ENCODE measurements at places on chromosomes 5 and 9. TPM values are rescaled to one million over a fixed set of nuclear protein-coding genes. Genes with fewer than 3 reads are reported as not detected.

DNA sequence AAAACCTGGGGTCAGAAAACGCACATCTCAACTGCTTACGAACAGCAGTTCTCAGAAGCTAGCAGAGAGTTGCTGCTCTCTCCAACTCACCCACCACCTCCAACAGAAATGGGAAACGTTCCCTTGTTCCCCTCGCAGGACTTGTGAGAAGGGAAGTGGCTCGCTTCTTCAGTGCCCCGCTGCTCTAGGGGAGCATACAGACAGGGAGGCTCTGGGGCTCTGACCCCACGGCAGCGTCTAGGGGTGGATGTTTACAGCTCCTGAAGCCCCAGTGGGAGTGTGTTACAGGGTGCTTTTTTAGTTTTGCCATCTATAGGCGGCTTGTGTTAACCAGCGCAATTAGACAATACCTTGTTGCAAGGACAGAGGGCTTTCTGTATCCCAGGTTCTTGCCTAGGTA is 267.7 kb upstream of the ACTBL2 start:
- DNase-seq = no peak

DNA sequence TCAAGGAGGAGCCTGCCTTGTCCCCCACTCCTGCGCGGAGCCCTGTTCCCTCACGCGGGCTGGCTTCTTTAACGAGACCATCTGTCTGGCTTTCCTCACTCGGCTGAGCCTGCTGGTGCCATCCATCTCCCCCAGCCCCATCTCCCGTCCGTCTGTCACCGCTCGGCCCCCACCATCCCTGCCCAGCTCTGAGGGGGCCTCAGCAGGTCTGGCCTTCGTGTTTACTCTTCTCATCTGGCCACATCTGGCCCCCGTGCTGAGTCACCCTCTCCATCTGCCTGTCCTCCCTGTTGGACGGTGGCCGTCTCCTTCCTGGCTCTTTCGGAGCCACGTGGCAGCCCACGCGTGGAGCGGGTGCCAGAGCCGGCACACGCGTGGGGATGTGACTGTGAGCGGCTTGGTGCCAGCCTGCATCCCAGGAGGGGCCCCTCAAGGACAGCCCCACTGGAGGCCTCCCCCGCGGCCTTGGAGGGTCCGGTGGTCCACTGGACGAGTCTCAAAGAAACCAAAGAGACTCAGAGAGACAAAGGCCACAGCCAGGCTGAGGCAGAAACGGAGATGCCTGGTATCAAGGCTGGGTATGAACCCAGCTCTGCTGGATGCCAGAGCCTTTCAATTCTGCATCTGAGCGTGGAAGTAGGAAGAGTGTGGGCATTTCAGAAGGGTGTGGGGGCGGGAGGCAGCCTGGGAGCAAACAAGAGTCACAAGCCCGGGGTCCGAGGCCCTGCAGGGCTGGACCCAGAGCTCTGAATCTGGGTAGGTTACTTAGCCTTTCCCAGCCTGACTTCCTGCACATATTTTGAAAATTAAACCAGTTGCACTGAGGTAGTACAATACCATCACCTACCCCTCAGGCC is 76.7 kb upstream of the UNC5A start:
- no peak for DNase-seq

GRCh38 chr5:131379723-131380122 is 115.9 kb downstream of the CDC42SE2 start:
- peak; percentile 11 for DNase-seq

- DNase-seq = no peak
These were observed 115.7 kb downstream of the WNK2 start for GRCh38 chr9:93299418-93300174.

- no peak for DNase-seq
These were observed 2.3 kb upstream of the ARHGAP26 start for GRCh38 chr5:142767911-142768310.

DNA sequence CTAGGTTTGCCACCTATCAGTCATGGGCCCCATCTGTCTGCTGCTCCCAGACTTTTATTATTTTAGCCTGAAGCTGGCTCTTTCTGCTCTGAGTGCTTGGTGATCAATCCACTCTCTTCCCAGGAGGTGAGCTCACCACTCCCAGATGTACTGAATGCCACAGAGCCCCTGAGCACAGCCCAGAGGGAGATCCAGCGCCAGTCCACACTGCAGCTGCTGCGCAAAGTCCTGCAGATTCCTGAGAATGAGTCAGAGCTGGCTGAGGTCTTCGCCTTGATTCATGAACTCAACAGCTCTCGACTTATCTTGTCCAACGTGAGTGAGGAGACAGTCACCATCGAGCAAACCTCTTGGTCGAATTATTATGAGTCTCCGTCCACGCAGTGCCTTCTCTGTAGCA is 36.0 kb downstream of the HMGXB3 start:
- DNase-seq = peak; percentile 74

GRCh38 chr5:131825404-131826013 is 28.7 kb upstream of the FNIP1 start:
- DNase-seq = no peak

- no peak for DNase-seq
These were observed 77.0 kb upstream of the LRRTM2 start for GRCh38 chr5:138951986-138952735.

- no peak for DNase-seq
These were observed 10.0 kb downstream of the ENC1 start for GRCh38 chr5:74630453-74631066.

DNA sequence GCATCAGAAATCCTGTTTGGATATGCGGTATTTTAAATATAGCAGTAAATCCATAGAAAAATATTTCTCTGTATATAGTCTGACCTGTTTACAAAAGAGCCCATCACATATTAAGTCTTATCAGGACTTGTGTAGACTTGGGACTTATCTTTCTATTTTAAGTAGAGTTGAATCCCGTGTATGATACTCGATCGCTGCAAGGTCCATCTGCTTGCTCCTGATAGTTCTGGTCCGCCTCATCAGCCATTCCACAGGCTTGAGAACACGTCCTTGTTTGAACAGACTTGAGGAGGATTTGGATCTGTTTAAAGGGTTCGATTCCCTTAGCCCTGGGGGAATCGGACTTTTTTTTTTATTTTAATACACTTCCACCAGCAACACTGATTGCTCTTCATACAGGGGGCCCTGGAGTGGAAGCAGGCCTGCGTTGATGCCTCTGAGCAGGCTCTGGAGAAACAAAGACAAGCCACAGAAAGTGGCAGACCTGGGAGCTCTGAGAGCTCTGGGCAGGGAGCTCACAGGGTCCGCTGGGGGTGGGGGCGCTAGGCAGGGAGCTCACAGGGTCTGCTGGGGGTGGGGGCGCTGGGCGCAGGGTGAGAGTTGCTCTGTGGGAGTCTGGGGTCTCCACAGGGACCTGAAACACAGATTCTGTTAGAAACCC is 112.2 kb downstream of the MVB12B start:
- no peak for DNase-seq

- DNase-seq = no peak
These were observed 908.7 kb upstream of the CDH9 start for GRCh38 chr5:27947088-27947487.

GRCh38 chr5:71939452-71940230 is 167.6 kb upstream of the MAP1B start:
- no peak for DNase-seq

DNA sequence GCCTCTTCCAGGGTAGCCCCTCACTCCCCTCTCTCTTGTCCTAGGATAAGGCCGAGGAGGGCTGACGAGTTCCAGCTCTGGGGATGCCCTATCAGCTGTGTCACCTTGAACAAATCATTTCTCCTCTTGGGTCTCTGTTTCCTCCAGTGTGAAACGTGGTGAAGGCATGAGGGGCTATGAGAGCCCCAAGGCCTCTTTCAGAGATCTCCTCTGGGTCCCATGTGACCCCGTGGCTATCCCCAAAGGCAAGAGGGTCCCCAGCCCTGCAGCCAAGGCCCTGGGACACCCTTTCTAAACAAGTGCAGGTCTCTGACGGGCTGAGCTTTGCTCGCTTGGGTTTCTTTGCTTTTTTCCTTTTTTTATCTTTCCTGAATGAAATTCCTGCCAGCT is 25.5 kb upstream of the SPTLC1 start:
- DNase-seq = no peak

DNA sequence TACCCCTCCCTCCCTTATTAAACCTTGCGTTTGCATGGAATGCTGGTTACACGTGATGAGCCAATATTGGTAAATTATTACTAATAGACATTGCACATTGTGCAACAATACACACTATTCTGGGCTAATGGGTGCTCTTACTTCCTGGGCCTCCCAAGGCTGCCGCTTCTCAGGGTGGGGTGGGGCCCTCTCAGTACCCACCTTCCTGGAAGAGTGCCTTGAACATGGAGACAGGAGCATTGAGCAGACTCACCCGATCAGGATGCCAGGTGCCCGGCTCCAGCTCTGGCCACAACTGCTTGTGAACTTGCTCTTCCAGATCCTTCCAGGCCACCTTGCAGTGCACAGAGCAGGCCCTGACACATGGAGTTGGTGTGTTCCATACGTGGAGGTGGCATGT is 24.7 kb upstream of the CEP72 start:
- no peak for DNase-seq

- DNase-seq = no peak
These were observed 143.3 kb downstream of the GABBR2 start for GRCh38 chr9:98565152-98566135.

DNA sequence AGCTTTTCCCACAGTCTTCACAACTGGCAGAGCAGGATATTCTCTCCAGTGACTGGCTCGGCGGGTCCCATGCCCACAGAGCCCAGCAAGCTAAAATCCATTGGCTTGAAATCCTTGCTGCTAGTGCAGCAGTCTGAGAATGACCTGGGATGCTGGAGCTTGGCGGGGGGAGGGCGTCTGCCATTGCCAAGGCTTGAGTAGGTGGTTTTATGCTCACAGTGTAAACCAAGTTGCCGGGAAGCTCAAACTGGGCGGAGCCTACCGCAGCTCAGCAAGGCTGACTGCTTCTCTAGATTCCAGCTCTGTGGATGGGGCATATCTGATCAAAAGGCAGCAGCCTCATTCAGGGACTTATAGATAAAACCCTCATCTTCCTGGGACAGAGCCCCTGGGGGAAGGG is 194.1 kb downstream of the CCDC171 start:
- DNase-seq = no peak

- no peak for DNase-seq
These were observed 128.3 kb downstream of the ZCCHC7 start for GRCh38 chr9:37248651-37249163.

GRCh38 chr9:34218446-34218845 is 39.6 kb downstream of the UBAP1 start:
- no peak for DNase-seq

- no peak for DNase-seq
These were observed 6.9 kb upstream of the NR5A1 start for GRCh38 chr9:124514125-124514524.

DNA sequence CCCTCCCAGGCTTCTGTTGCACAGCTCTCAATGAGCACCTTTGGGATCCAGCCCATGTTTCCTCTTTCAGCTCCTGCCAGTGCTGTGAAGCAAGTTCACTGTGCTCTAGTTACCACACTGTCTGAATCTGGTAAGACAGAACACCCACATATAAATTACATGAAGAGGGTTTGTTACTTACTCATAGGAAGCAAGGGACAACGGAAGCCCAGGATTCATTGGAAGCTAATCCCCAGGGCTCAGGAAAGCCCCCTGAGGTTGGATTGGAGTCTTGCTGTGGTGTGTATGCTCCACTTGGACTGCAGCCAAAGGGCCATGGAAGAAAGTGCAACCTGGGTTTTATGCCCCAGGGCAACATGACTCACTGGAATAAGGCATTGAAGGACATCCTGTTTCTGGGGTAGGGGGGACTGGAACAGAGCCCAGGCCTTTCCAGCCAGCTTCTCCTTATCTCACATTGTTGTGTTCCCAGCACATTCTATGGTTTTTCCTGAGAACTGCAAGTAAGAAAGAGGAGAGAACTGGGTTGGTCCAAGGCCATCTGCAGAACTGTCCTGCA is 15.6 kb upstream of the CLK4 start:
- peak; percentile 31 for DNase-seq

DNA sequence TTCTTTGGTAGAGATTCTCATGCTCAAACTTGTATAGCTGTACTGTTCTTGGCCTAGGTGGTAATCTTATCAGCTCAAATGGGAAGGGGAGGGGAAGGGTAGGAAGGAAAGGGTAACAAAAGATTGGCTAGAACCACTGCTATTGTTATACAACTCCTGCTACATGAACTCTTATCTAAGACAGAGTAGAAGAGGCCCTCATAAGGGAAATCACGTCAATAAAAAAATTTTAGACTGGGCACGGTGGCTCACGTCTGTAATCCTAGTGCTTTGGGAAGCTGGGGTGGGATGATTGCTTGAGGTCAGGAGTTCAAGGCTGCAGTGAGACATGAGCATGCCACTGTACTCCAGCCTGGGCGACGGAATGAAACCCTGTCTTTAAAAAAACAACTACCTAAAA is 15.9 kb downstream of the STOM start:
- DNase-seq = no peak

DNA sequence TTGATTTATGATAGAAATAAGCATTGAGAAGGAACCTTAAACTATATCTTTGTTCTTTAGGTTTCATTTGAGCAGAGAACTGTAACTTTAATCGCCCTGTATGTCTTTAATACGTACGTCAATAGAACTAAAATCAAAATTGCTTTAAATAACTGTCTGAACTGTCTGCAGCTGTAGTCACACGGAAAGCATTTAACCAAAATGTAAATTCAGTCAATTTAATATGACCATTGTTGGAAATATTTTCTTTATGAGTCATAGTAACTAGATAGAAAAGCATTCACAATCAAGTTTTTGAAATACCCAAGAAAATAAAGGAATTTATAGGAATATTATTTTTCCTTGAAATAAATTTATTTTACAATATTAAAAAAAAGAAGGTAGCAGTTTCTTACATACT is 157.1 kb upstream of the CDH6 start:
- DNase-seq = no peak

ANKRD31 gene
- 0.60 TPM for total RNA-seq

PIP5KL1 gene
- total RNA-seq = 1.6 TPM

PRR16 gene
- total RNA-seq = 17.3 TPM

PCDHB14 gene
- total RNA-seq = 3.9 TPM

ANXA2R gene
- total RNA-seq = 4.4 TPM

NEUROG1 gene
- not detected for total RNA-seq

SPINK4 gene
- not detected for total RNA-seq

OTP gene
- total RNA-seq = not detected

NFIB gene
- total RNA-seq = 27.3 TPM

FIBCD1 gene
- not detected for total RNA-seq

Data from hepatocyte (in vitro differentiated cells).